ENCODE measurements at places on chromosomes 6 and 20.

- no peak for DNase-seq
Measured at GRCh38 chr6:147700436-147701209, 192.1 kb downstream of the SAMD5 start.

DNA sequence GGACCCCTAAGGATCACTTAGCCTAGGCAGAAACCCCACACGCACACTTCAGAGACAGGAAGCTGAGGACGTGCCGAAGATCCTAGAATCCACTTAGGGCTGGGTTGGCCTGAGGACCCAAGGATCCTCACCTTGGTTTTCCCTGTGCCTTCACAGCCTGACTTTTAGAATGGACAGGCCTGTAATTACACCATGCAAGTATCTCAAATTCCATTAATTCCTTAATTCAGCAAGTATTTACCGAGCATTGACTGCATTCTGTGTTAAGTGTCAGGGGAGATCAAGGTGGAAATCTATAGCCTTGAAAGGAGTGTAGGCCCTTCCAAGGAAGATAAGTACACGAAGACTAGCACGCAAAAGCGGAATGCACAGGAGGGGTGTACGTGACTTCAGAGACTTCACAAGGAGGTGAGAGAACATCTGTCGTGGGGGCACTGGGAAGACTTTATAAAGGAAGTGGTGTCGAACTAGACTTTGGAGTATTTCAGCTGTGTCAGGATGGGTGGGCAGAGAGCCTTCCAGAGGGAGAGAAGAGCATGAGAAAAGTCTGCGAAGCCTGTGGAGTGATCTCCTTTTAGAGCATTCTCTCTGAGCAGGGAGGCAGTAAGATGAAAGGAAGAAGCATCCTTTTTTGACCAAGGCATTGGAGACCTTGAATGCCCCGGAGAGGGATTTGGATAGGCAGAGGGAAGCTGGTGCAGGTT lies 4.0 kb downstream of the DSP start:
- DNase-seq = no peak

GRCh38 chr6:28643017-28643740 lies 117.5 kb downstream of the GPX5 start:
- DNase-seq = peak; percentile 72

GRCh38 chr6:136550045-136550329 lies 235 bp downstream of the MAP7 start:
- no peak for DNase-seq

GRCh38 chr20:14888134-14888533 lies 550.7 kb upstream of the FLRT3 start:
- DNase-seq = no peak

DNA sequence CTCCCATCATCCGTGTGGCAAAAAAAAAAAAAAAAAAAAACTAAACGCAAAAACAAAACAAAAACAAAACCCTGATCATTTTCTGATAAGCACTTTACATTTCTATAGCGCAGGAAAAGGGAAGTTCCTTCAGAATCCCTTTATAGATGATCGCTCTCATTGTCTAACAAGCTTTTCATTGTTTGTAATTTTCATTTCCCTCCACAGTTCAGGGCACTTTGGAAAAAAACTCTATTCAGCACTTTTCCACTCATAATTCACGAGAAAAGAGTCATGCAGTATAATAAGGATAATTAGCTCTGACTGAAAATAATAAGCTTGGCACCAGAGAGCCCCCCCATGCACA lies 89.4 kb upstream of the ATXN1 start:
- DNase-seq = no peak

DNA sequence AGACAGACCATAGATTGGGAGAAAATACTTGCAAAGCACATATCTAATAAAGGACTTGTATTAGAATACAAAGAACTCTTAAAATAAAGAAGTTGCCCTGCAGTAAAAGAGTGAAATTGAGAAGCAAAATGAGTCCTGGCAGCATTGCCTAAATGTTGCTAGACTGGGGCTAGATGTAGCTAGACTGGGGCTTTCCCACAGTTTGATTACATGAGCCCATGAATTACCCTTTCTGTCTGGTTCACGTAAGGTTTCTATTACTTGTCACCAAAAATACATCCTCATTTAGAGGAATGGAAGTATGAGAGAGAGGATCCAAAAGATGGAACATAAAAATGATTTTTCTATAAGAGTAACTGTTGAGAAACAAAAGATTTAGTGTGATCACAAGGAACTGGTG lies 57.6 kb upstream of the CCDC28A start:
- DNase-seq = no peak

GRCh38 chr20:15196547-15197255 lies 859.3 kb upstream of the FLRT3 start:
- no peak for DNase-seq

GRCh38 chr6:105646391-105646867 lies 243.5 kb upstream of the PREP start:
- DNase-seq = no peak

DNA sequence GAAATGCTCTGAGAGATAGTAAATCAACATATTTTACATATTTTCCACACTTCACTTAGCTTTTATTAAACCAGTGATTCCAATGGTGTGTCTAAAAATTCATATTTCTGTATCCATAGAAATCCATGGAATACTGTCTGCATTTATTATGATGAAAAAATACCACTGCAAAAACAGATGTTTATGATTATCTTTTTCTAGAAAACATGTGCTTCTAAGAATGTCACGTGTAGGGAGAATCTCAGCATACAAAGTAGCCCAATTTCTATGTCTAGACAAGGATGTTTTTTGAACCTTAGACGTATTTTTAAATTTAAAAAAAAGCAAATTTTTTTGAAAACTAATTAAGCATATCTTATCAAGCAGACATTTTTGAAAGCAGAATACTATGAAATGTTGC lies 622.4 kb downstream of the TENT5A start:
- DNase-seq = no peak

- DNase-seq = no peak
Measured at GRCh38 chr6:164911151-164911550, 398.3 kb downstream of the C6orf118 start.

DNA sequence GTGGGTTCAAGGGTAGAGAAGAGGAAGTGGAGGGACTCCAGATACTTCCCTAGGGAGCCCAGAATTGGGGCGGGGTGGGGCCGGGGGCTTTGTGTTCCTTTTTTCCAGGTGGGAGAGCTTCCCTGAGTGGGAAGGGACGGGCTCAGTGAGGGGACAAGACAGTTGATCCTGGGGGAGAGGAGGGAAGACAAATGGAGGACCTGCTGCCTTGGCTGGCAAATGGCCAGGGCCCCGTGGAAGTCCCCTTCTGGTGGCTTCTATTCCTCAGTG lies 2.6 kb downstream of the CTSZ start:
- no peak for DNase-seq

- DNase-seq = no peak
Measured at GRCh38 chr20:1215386-1216170, 10.3 kb upstream of the RAD21L1 start.

GRCh38 chr6:10901770-10902169 lies 14.9 kb downstream of the SYCP2L start:
- no peak for DNase-seq

GRCh38 chr20:52031206-52031562 lies 160.4 kb downstream of the ZFP64 start:
- DNase-seq = peak; percentile 63

DNA sequence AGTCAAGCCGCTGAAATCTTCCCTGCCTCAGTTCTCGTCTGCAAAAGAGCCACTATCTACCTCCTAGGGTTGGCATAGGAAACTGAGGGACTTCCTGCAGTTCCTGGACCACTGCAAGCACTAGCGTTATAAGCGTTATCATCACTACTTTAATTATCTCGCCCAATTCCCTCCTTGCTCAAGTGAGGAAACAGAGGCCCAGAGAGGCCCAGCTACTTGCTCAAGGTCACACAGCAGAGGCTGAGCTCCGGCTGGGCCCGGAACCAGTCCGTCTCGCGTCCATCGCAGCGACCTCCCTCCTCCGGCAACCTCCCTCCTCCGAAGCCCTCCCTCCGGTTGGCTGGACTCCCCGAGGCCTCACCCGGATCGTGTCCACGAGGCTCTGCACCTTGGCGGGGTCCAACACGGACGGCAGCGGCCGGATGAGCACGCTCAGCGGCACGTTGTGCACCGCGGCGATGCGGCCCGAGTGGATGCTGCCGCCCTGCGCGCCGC lies 338 bp downstream of the SRXN1 start:
- peak; percentile 62 for DNase-seq

GRCh38 chr6:26195376-26195923 lies 108.2 kb downstream of the HFE start:
- DNase-seq = peak; percentile 89

- no peak for DNase-seq
Measured at GRCh38 chr20:25222461-25223178, 25.3 kb upstream of the PYGB start.

GRCh38 chr20:8020314-8021079 lies 936 bp upstream of the TMX4 start:
- no peak for DNase-seq

DNA sequence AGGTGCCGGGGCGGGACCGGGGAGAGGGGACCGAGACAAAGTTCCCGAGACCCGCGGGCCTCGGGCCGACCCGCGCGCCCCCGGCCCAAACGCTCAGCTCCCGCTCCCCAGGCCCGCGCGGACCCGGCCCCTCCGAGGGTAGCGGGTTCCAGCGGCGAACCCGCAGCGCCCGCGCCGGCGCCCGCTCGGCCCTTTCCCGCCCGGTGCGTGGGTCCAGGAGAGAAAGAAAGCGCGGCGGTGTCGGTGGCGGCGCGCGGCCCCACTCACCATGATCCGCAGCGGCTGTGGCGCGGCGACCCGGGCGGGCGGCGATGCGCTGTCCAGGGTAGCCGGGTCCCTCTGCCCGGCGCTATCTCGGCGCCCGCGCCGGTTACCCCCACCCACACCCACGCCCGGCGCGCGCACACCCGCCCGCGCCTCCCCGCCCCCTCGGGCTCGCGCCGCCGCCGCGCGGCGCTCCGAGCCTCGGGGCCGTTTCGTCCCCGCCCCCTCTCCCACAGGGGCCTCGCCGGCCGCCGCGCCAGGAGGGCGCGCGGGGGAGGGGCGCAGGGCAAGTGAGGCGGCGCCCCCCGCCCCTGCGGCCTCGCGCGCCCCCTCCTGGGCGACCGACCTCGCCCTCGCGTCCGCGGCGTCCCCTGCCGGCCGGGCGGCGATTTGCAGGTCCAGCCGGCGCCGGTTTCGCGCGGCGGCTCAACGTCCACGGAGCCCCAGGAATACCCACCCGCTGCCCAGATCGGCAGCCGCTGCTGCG lies at the start of gene ELOVL2:
Gene ELOVL2 (minus strand): TSS at position 345 of the 751 bp plus-strand sequence. CDS start 75 bp downstream, at position 270.
- no peak for DNase-seq

DNA sequence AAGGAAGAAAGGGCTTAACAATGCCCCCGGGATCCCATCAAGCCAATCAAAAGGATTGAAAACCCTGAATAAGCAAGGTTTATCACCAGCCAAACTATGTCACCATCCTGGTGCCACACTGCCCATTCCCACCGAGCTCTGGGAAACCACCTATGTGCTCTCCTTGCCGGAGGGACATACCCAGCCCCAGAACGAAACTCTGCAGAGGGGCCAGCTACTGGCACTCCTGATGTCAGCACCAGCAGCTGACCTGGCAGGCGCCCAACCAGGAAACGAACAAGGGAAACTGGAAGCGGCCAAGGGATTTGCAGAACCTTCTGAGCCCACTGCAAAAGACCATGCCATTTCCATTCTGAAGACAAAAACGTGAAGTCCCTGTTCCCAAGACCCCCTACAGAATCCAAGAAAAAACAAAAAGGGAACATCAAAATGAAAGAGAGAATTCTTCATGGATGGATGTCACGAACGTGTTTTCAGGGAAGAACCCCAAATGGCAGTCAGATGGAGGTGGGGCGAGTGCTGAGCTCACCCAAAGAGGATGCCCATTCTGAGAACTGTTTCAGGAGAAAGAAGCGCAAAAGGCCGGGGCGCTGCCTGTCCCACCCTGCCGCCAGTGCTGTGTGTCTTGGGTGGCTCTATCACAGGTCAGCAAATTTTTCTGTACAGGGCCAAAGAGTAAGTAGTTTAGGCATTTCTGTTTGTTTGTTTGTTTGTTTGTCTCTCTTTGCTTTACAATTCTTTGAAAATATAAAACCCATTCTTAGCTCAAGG lies 305.2 kb downstream of the ESR1 start:
- no peak for DNase-seq

DNA sequence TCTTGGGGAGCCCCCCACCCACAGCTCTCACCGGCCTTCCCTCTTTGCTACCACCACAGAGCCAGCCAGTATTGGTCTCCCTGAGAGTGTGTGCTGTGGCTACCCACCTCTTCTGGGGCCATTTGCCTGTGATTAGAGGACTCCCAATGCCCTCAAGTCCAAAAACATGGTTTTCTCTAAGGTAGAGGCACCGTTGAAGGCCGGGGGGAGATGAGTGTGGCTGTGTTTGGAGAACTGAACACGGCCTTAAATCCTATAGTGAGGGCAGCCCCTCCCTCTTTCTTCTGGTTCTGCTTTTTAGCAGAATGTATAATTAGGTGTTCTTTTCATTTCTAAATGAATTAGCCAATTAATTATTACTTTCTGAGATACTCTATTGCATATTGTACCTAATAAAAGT lies 2.5 kb downstream of the CCR6 start:
- DNase-seq = no peak

DNA sequence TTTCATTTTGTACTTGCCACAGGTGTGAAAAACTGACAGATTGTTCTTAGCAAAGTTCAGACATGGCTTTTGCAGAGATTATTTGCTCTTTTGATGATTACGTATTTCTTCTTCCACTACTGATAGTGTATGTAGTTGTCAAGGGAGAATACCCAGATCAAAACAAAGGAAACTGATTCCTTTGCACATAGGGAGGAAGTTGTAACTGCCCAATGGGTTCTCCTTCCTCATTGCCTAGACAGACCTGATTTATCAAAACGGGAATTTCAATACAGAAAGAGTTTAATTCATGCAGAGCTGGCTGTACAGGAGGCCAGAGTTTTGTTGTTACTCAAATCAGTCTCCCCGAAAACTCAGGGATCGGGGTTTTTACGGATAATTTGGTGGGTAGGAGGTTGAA lies 214.7 kb downstream of the BCAS1 start:
- no peak for DNase-seq

DNA sequence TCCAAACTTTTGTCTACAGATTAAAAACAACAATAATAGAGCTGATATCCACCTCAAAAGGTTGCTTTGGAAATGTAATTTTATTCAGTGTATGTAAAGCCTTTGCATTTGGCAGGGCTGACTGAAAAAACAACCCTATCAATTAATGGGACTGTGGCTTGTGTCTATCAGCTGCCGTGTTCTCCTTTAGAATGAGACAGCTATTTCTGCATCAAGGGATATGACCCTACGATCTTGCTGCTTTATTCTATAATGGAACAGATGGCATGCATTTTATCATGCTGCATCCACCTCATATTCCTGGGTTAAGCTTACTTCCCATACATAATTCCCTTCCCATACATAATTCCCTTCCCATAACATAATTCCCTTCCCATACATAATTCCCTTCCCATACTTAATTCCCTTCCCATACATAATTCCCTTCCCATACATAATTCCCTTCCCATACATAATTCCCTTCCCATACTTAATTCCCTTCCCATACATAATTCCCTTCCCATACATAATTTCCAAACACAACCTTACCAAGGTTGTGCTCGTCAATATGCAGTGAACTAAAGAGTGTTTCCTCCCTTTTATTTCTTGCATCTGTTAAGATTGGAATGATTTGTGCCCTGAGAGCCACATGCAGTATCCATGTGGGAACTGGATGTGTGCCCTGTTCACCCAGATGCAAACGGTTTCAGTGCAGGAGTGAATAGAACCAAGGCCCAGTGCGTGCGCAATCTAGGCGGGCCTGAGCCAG lies 26.8 kb downstream of the SERPINB6 start:
- DNase-seq = no peak

- no peak for DNase-seq
Measured at GRCh38 chr6:106894978-106895702, 79.4 kb downstream of the CD24 start.
